Islet precursor cell (in vitro differentiated cells): ENCODE measurements at places on chromosomes 7 and 10.

- no peak for DNase-seq
These were observed 66.2 kb upstream of the PCBD1 start for GRCh38 chr10:70954381-70955176.

GRCh38 chr7:5225616-5226290 is 35.7 kb downstream of the WIPI2 start:
- DNase-seq: no peak

DNA sequence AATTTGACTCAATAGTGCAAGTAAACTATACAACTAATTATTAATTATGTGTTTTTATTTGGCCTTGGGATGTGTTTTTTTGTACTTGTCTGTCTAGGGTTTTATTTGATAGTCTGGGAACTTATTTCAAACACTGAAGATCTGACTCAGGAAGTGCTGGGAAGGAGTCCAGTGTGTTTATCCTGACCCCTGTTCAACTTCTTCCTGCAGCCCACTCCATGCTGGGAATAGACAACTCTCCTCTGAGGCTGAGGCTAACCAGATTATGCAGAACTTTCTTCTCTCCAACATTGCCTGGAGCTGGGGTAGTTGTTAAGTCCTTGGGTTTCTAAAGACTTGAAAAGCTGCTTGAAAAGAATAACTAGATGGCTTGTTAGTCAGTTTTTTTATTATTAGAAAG is 6.9 kb downstream of the CISD1 start:
- no peak for DNase-seq

- DNase-seq: no peak
These were observed 1203.2 kb downstream of the SORCS3 start for GRCh38 chr10:105844241-105844640.

GRCh38 chr7:137626469-137627067 is 220.2 kb downstream of the DGKI start:
- DNase-seq: peak; percentile 80

GRCh38 chr7:67512481-67512880 is 515.8 kb downstream of the TYW1 start:
- no peak for DNase-seq

GRCh38 chr10:15879058-15879457 is 18.8 kb upstream of the MINDY3 start:
- DNase-seq: no peak

GRCh38 chr10:22697800-22698199 is 16.6 kb downstream of the PIP4K2A start:
- DNase-seq: no peak

GRCh38 chr10:86305521-86305920 is 61.1 kb downstream of the GRID1 start:
- DNase-seq: no peak

GRCh38 chr7:50908628-50909290 is 126.1 kb upstream of the GRB10 start:
- no peak for DNase-seq

- DNase-seq: no peak
These were observed 2.5 kb upstream of the UPK3B start for GRCh38 chr7:76507723-76508406.

DNA sequence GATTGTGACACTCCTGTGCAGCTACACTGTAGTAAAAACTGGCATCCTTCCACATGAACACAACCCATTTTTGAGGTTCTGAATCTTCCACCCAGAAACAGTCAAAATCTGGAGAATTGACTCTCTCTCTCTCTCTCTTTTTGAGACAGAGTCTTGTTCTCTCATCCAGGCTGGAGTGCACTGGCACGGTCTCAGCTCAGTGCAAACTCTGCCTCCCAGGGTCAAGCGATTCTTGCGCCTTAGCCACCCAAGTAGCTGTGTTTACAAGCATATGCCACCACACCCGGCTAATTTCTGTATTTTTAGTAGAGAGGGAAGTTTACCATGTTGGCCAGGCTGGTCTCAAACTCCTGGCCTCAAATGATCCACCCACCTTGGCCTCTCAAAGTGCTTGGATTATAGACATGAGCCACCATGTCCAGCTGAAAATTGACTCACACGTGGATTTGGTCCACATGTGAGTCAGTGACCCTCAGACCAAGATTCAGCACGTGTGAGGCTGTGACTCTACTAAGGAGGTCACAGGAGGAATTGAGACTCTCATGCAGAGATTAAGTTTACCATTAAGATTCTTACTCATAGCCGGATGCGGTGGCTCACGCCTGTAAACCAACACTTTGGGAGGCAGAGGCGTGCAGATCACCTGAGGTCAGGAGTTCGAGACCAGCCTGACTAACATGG is 12.1 kb upstream of the ZNF107 start:
- no peak for DNase-seq

- DNase-seq: peak; percentile 74
These were observed 826.3 kb upstream of the MBL2 start for GRCh38 chr10:53598914-53599313.

DNA sequence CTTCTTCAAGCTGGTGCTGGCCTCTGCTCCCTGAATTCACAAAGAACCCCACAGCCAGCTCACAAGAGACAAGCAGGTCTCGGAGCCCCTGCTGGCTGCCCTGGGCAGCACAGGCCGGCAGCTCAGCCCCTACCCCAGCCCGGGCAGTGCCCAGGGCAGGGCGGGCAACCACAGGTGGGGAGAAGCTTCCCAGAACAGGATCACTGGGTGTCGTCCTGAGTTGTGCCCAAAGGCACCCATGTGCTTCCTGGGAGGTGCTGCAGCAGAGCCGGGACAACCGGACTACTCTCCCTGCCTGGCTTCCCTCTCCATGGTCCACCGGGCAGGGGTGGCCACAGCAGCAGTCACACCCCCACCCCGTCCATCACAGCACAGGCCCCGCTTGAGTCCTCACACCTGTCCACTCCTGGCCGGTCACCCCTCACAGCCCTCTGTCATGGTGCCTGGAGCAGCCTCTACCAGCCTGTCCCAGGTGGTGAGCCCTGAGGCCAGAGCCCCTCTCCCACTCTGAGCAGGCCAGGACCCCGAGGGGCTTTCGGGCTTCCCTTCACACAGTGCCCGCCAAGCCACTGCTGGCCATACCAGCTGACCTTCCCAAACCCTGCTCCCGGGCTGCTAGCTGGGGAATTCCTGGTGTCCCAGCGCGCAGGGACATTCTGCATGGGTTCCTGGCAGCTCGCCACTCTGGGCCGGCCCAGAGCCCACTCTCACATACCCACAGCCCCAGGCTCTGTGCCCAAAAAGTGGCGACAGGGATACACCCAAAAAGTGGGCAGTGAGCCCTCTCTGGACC is 3.1 kb downstream of the RASGEF1A start:
- DNase-seq: no peak

GRCh38 chr10:118912961-118913600 is 116.4 kb upstream of the NANOS1 start:
- DNase-seq: no peak

DNA sequence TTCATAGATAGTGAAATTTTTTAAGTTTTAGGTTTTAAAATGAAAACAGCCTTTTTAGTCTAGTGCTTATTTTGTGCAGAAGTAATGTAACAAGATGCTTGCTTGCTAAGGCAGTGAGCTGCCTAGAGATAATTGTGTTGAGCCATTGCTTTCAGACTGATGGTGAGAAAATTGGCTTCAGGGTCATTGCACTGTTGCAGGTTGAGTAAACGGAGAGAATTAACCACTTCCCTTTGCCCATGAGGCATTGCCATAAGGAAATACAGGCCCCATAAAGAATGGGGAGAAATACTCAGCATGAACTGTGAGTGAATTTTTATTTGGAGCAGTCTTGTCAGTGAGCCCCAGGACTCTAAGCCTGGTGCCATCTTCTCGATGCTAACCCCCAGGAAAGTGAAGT is 140.5 kb downstream of the LRRC4 start:
- no peak for DNase-seq

GRCh38 chr10:58239561-58240169 is 28.0 kb downstream of the IPMK start:
- no peak for DNase-seq

GRCh38 chr10:83533290-83533689 is 606.0 kb upstream of the GHITM start:
- no peak for DNase-seq

GRCh38 chr7:116802746-116803152 is 59.6 kb upstream of the CAPZA2 start:
- DNase-seq: no peak

DNA sequence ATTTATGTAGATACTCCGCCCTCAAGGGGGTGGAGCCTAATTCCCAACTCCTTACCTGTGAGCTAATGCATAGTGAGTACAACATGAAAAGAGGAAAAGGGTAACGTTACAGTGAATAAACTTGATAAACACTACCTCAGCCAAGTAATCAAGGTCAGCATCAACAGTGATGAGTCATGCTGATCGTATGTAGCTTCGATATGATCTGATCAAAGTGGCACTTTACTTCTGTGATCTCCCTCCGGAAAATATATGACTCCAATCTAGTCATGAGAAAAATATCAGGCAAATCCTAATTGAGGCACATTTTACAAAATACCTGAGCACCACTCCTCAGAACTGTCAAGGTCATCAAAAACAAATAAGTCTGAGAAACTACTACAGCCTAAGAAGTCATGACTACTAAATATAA is 70.4 kb downstream of the VTI1A start:
- DNase-seq: no peak

DNA sequence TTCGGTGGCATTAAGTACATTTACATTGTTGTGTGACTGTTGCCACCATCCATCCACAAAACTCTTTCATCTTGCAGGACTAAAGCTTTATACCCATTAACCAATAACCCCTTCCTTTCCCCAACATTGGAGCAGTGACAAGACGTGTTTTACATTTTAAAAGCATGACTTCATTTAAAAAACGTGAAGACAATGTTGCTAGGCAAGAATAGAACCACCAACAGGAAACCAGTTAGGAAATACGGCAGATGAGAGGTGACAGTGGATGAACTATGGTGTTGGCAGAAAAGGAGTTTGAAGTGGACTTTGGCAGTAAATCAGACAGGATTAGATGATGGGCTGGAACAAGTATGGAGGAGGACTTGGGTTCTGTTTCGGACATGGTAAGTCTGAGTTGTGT is 17.0 kb downstream of the TMEM236 start:
- DNase-seq: no peak

GRCh38 chr10:132524443-132525285 is 12.9 kb upstream of the INPP5A start:
- DNase-seq: peak; percentile 38

- no peak for DNase-seq
These were observed 74.0 kb downstream of the GATA3 start for GRCh38 chr10:8128511-8128910.

GRCh38 chr10:71799608-71800453 is 26.5 kb upstream of the VSIR start:
- DNase-seq: no peak

- no peak for DNase-seq
These were observed 34.7 kb upstream of the ARID5B start for GRCh38 chr10:61866700-61867368.

DNA sequence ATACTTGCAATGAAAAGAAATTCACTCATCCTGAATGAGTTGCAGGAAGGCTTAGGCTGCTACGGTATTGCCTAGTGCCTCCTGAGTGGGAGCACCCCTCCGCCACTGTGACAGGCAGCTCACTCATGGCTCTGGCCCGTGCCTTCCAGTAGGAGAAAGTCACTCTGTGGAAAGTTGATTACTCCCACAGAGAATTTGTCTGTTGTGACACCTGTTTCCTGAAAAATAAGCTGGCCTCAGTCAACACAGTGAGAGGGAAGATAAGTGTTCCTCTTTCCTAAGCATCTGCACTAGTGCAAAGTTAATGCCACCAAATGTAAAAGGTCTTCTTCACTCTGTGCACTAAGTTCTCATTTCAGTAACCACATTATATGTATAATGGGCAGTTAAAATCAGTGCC is 158.8 kb upstream of the INHBA start:
- DNase-seq: no peak
